Neural crest cell (in vitro differentiated cells): ENCODE measurements at places on chromosomes 13 and 19. TPM values are rescaled to one million over a fixed set of nuclear protein-coding genes. Genes with fewer than 3 reads are reported as not detected.
A peak's percentile ranks its signal among the peaks of the same experiment; 100 is the strongest.

DNA sequence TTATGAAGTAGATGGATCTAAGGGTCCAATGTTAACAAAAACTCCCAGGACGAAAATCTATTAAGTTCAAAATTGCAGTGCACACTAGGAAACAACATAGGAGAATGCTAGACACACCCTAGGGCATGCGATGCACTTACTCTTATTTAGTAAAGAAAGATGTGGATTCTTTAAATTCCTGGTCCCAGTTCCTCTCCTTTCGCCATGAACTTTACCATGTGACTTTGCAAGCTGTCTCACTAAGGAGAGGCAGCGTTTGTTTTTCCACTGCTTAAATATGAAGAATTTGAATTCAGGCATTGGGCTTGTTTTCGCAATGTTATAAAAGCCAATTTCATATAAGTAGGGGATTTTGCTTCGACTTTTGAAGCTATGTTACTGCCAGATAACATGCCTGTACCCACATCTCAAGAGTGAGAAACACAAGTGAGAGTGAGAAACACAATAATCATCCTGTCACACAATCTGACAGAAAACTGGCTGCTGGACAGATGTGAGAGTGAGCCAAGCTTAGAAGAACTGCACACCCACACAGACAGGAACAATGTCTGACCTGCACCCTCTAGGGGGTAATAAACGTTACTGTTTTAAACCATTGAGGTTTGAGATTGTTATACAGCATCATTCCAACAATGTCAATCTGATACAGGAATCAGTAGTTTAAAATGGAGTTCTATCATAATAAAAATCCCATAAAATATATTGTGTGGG lies 1308.4 kb downstream of the SLITRK5 start:
- H3K4me1 ChIP-seq, result no peaks in the 10 kb centered on the region
- no peak for DNase-seq
- H3K27me3 ChIP-seq, result no peaks in the 10 kb centered on the region
- H3K4me3 ChIP-seq, result no peak overlapping the region
- H3K27ac ChIP-seq, result no peak overlapping the region
- no peaks in the 10 kb centered on the region for H3K36me3 ChIP-seq

DNA sequence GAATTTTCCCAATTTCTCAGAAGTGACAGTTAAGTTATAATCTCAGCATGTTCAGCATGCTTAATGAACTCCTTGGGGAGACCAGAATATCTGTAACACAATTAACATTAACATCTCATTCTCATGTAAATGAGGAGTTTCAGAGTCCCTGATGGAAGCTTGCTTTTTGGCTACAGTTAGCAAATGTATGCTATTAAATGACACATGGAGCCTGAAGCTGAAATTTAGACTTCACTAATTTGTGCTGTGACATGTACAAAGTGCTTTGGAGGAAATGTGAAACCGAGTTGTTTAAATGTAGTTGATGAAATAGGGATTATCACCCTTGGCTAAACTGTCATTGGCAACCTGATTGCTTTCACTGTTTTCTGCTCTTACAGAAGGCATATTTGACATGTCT lies 2265.1 kb upstream of the PCDH20 start:
- no peak overlapping the region for H3K4me3 ChIP-seq
- no peak overlapping the region for H3K27ac ChIP-seq
- H3K36me3 ChIP-seq, result peaks cover 3% of the 10 kb centered on the region

DNA sequence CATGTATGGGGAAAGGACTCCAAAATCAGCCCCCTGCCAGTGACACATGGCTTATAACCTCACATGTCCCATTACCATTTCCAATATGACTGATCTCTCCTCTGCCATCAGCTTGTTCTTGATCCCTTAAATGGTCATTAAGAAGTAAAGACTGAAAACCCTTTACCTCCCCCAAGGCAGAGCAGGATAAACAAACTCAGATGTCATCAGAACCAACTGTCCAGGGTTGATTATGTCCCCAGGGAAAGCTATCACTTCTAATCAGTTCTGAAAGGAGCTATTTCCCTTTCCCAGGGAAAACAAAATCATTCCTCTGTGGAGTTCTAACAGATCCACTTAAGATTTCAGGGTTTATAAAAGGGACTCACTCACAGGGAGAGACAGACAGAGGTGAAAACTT lies 350.9 kb downstream of the SUCLA2 start:
- no peak overlapping the region for H3K4me3 ChIP-seq
- H3K27ac ChIP-seq, result no peak overlapping the region
- DNase-seq, result no peak
- H3K4me1 ChIP-seq, result no peaks in the 10 kb centered on the region
- no peaks in the 10 kb centered on the region for H3K36me3 ChIP-seq

GRCh38 chr19:31254611-31255010 lies 94.6 kb downstream of the TSHZ3 start:
- no peak overlapping the region for H3K4me3 ChIP-seq
- peak overlapping the region; percentile 62 for H3K27ac ChIP-seq
- H3K4me1 ChIP-seq, result no peaks in the 10 kb centered on the region

- H3K27me3 ChIP-seq, result no peaks in the 10 kb centered on the region
- H3K27ac ChIP-seq, result no peak overlapping the region
- DNase-seq, result no peak
- no peak overlapping the region for H3K4me3 ChIP-seq
- peaks cover 11% of the 10 kb centered on the region for H3K4me1 ChIP-seq
Observed at GRCh38 chr19:5631567-5632240, 8.8 kb downstream of the SAFB start.

DNA sequence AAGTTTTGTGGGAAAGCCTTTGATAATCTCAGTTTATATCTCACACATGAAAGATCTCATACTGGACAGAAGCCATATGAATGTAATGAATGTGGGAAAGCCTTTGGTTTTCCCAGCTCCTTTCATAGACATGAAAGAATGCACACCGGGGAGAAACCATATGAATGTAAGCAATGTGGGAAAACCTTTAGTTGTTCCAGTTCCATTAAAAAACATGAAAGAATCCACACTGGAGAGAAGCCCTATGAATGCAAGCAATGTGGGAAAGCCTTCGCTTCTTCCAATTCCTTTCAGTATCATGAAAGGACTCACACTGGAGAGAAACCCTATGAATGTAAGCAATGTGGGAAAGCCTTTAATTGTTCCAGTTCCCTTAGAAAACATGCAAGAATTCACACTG lies 54.8 kb downstream of the ZNF627 start:
- H3K27me3 ChIP-seq, result no peaks in the 10 kb centered on the region
- H3K4me3 ChIP-seq, result no peak overlapping the region
- peaks cover 79% of the 10 kb centered on the region for H3K36me3 ChIP-seq
- no peak for DNase-seq
- no peak overlapping the region for H3K27ac ChIP-seq
- peaks cover 3% of the 10 kb centered on the region for H3K4me1 ChIP-seq

DNA sequence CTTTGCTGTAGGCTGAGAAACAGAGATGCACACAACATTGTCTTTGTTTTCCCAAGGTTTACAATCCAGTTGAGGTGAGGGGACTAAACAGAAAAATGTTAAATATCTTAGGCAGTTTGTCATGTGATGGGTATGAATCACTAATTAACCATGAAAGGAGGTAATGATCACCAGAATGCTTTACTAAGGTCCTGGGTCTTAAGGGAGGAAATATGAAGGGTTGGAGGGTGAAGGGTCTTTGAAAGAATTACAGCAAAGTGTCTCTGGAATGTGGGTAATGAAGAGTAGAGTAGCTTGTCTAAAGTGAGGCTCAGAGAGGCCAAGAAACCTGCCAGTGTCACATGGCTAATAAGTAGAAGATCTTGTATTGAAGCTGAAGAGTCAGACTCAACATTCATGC lies 19.0 kb downstream of the BIVM start:
- no peak for DNase-seq
- H3K27ac ChIP-seq, result no peak overlapping the region
- peaks cover 11% of the 10 kb centered on the region for H3K4me1 ChIP-seq
- peaks cover 19% of the 10 kb centered on the region for H3K36me3 ChIP-seq
- H3K4me3 ChIP-seq, result no peak overlapping the region
- no peaks in the 10 kb centered on the region for H3K27me3 ChIP-seq

- H3K4me3 ChIP-seq, result no peak overlapping the region
- H3K36me3 ChIP-seq, result no peaks in the 10 kb centered on the region
- peaks cover 7% of the 10 kb centered on the region for H3K27me3 ChIP-seq
- H3K4me1 ChIP-seq, result no peaks in the 10 kb centered on the region
Observed at GRCh38 chr19:29483944-29484581, 41.7 kb upstream of the VSTM2B start.

- H3K27me3 ChIP-seq, result no peaks in the 10 kb centered on the region
- H3K4me3 ChIP-seq, result no peak overlapping the region
- H3K4me1 ChIP-seq, result peaks cover 9% of the 10 kb centered on the region
- no peak for DNase-seq
- no peak overlapping the region for H3K27ac ChIP-seq
- H3K36me3 ChIP-seq, result peaks cover 2% of the 10 kb centered on the region
Observed at GRCh38 chr13:54733639-54734038, 1705.0 kb downstream of the OLFM4 start.

DNA sequence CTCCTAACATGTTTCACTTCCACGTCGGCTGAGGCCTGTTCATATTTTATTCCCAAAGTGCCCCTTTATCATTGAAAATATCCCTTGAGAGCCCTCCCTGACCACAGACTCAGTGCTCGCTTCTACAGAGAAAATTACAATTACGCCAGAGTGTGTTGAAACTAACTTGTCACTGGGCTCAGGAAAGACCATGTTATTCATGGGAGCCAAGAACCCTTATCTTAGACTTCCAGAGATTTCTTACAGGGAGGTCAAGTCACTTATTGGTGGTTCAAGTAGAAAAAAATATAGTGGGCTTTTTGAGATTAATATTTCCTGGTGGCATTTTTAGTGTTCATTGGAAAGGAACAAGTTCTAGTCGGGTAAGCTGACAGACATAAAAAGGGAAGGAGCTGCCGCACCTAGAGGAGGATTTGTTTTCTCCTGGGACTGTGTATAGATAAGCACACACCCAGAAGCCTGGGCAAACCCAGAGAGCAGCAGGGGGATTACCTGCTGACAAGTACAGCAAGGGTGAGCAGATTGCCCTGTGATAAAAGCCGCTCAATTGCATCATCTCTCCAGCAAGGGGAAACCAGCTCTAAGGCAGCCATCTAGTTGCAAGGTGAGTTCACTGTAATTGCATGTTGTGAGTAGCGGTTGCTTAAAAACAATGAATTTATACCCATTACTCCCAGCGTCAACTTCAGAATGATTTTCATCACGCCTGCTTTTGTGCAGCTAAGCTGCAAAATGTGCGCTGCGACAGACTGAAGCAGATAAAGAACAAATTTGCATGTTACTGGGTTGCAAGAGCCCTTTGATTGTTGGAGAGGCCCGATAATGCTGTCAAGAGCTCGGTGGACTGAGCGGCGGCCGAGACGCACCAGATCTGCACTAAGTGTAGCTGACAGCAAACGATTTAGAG lies 46.2 kb downstream of the DCT start:
- peaks cover under 1% of the 10 kb centered on the region for H3K27me3 ChIP-seq
- peaks cover 11% of the 10 kb centered on the region for H3K4me1 ChIP-seq
- no peaks in the 10 kb centered on the region for H3K36me3 ChIP-seq
- H3K4me3 ChIP-seq, result no peak overlapping the region
- H3K27ac ChIP-seq, result no peak overlapping the region

- H3K27me3 ChIP-seq, result peaks cover 8% of the 10 kb centered on the region
- H3K36me3 ChIP-seq, result peaks cover 10% of the 10 kb centered on the region
- H3K4me1 ChIP-seq, result peaks cover 57% of the 10 kb centered on the region
- peak overlapping the region; percentile 99 for H3K27ac ChIP-seq
- DNase-seq, result no peak
- H3K4me3 ChIP-seq, result peak overlapping the region; percentile 100
Observed at GRCh38 chr19:55386493-55386971, 800 bp downstream of the RPL28 start.

LILRA5 gene
- total RNA-seq, result not detected in 2 replicates

MCF2L gene
- 59.9 and 62.5 TPM in 2 replicates for total RNA-seq

KLK1 gene
- 0.44 TPM in 1 of 2 replicates, not detected in the other for total RNA-seq
